ENCODE measurements at places on chromosomes 7 and 10.
A peak's percentile ranks its signal among the peaks of the same experiment; 100 is the strongest.

GRCh38 chr7:134772401-134772800, 7.0 kb upstream of the CALD1 start:
- no peak for DNase-seq

DNA sequence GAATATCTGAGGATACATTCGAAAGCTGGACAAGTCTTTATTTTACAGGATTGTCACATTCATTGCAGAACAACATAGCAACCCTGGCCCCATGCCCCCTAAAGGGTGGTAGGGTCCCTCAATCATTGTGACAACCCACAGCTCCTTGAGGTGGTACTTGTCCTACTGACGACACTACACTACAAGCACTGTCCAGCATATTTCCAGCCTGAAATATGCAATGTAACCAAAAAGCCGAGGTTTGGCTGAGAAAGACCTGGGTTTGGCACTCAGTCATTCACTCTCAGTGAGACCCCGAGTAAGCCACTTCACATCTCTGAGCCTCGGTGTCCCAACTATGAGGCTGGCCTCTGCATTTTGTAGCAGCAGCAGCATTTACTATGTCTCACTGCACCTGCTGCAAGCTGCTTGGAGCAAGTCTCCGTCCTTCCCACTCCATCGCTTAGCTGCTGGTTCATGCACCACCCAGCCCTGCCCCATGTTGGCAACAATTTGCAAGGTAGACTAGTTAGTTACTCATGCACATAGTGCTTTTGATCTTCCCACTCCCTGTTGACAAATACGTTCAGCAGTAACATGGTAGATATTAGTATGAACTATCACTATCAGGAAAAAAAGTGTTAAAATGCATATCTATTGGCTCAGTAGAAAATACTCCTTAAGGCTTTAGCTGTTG, 43.6 kb upstream of the TNPO3 start:
- DNase-seq: no peak

- no peak for DNase-seq
Observed at GRCh38 chr7:133477791-133478190, 224.9 kb downstream of the EXOC4 start.

DNA sequence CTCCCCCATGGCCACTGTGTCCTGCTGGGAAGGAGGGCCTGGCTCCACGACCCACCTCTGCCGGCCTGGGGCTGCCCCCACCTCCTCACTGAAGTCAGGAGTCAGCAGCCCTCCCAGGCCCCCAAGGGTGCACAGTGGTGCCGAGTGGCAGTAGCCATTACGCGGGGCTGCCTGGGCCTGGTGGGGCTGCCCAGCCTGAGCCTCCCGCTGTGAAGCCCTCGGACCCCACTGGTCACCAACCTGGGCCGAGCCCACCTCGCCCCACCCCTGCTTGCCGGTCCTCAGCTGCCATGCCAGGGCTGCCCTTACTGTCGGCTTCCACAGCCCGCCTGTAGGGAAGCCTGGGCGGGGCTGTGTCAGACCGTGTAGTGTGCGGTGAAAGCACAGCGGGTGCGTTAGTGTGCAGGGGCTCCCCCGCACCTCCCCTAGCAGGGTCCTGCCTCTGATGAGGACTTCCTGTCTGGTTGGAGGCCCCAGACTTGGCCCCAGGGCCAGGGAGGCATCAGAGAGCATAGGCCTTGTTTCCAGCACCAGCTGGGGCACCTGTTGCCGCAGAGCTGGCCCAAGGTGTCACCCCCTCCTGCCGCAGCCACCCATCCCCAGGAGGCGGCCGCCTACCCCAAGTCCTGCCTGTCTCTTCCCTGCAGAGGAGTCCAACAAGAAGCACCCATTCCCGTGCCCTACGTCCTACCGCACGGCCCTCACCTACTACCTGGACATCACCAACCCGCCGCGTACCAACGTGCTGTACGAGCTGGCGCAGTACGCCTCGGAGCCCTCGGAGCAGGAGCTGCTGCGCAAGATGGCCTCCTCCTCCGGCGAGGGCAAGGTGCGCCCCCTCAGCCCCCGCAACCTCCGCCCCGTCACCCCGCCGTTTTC, 10.0 kb downstream of the TMEM120A start:
- no peak for DNase-seq

DNA sequence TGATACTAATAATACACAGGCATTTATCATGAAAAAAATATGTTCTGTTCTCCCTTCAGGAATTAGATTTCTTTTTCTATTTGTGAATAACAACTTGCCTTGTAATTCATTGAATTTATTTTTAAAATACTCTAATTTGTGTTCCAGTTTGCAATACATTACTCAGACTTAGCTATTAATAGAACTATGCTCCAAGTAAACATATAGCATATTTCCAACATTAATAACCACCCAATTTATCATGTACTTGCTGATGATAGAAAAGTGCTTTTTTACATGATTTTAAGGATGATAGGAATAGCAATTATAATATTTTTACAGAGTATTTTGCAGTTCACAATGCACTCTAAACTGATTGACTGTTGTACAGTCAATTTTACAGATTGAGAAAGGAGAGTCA, 338.8 kb upstream of the SEMA3D start:
- DNase-seq: no peak

DNA sequence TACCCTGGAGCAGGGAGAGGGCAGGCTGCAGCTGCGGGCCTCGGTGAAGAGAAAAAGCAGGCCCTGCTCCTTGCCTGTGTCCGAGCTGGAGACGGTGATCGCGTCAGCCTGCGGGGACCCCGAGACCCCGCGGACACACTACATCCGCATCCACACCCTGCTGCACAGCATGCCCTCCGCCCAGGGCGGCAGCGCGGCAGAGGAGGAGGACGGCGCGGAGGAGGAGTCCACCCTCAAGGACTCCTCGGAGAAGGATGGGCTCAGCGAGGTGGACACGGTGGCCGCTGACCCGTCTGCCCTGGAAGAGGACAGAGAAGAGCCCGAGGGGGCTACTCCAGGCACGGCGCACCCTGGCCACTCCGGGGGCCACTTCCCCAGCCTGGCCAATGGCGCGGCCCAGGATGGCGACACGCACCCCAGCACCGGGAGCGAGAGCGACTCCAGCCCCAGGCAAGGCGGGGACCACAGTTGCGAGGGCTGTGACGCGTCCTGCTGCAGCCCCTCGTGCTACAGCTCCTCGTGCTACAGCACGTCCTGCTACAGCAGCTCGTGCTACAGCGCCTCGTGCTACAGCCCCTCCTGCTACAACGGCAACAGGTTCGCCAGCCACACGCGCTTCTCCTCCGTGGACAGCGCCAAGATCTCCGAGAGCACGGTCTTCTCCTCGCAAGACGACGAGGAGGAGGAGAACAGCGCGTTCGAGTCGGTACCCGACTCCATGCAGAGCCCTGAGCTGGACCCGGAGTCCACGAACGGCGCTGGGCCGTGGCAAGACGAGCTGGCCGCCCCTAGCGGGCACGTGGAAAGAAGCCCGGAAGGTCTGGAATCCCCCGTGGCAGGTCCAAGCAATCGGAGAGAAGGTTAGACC, 138.0 kb upstream of the STK17A start:
- no peak for DNase-seq

DNA sequence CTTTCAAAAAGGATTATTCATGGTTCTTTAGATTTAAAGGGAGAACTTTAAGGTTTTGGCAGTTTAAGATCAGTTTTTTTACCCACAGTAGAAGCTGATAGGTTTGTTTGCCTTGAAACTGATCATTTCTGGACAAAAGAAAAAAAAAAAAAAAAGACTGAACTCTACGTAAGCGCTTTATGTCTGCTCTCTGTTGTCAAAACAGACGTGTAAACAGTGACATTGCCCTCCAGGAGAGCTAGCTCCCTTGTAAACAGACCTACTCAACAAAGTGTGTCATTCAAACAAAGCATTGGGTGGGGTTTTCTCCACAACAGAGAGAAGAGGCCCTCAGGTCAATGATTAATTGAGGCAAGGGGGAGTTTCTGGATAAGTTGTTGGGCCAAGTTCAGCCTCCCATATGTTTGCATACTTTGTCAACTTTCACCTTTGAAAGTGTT, 568.1 kb upstream of the LRRN3 start:
- DNase-seq: peak; percentile 70

DNA sequence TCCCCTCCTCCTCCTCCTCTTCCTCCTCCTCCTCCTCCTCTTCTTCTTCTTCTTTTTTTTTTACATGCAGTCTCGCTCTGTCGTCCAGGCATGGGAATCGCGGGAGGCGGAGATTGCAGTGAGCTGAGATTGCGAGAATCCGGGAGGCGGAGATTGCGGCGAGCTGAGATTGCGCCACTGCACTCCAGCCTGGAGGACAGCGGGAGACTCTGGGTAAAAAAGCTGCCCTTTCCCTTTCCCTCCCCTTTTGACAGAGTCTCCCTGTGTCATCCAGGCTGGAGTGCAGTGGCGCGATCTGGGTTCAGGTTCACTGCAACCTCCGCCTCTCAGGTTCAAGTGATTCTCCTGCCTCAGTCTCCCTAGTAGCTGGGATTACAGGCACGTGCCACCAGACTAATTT, 168.1 kb upstream of the MALRD1 start:
- DNase-seq: no peak

GRCh38 chr7:139696552-139696951, 81.2 kb downstream of the HIPK2 start:
- no peak for DNase-seq

All from NCI-H1694 (cell line).